ENCODE measurements at places on chromosomes 1 and 21.
A peak's percentile ranks its signal among the peaks of the same experiment; 100 is the strongest.

DNA sequence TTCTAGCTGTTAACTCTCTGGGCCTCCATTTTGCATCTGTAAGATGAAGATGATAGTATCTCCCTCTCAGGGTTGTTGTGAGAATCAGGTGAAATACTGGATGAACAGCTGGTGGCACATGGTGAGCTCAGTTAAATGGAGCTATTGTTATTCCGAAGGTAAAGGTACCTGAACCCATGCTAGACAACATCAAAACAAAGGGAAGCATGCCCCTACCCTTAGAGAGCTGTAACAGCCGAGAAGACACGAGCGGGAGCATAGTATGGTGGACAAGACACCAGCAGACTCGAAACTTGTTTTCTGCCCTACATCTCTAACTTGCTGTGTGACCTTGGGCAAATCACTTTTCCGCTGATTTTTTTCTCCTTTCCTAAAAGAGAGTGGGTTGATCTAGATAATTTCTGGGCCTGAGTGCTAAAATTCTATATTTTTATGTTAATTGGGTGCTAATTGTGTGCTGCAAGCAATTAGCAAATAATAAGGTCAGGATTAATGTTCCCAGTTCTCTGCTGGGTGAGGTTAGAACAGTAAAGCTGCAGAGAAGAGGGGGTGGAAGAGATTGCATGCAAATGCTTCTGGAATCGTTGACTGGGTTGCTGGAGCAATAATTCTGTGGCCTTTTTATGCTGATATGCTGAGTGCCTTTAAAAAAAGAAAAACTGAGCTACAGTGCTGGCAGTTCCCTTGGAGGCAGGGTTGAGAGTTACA is 10.8 kb downstream of the TMEM200B start:
- DNase-seq = no peak

DNA sequence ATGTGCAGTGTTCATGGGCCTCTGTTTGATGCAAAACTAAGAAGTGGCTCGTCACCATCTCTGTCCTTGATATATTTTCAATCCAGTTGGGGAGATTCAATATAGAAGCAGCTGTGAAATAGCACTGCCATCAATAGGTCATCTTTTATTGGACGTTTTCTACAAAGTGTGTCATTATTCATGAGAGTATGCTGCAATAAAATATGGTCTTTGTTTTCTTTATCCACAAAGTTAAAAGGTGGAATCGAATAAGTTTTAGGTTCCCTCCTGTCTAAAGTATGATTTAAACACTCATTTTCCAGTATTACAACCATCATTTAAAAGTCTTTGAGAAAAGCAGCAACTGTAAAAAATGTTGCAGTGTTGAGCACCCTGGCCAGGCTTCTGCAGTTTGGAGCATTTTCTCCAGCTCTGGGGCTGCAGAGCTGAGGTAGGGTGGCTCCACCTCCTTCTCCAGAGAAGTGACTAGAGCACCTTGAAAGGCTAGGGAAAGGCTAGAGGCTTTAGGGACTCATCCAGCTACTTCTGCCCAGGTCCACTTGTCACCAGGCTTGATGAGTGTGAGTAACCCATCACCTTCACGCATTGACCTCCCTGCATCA is 56.5 kb upstream of the DNAH14 start:
- no peak for DNase-seq

DNA sequence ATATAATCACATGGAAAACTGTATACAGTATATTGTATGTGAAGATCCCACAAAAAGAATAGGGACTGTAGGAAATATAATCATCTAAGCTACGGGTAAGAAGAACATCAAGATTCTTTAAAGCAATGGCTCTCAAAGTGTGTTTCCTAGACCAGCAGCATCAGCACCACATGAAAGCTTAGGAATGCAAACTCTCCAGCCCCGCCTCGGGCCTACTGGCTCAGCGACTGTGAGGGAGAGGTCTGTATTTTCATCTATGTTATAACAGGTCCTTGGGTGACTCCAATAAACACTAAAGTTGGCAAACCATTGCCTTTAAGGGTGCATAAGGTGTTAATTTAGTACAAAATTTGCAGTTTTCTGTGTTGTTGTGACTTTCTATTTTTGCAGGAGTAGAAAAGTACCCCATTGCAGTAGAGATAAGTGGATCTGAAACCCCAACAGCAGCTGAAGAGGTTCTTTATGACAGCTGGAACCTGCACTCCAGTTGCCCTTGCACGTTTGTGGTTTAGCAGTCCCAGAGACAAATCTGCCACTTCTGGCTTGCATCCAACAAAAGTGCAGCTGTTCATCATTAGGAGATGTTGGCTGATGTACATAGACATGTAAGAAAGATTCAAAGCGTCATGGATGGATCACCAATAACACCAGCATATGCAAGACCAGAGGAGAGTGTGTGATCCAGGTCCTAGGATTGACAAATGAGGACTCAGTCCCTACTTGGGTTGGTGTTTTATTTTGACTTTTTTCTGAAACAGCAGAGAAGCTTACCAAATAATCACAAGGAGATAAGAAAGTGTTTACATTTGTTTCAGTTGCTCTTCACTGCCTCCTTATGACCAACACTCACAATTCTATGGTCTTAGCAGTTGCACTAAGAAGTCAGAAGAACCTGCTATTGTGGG is 15.9 kb upstream of the IFNAR1 start:
- DNase-seq = peak; percentile 73

DNA sequence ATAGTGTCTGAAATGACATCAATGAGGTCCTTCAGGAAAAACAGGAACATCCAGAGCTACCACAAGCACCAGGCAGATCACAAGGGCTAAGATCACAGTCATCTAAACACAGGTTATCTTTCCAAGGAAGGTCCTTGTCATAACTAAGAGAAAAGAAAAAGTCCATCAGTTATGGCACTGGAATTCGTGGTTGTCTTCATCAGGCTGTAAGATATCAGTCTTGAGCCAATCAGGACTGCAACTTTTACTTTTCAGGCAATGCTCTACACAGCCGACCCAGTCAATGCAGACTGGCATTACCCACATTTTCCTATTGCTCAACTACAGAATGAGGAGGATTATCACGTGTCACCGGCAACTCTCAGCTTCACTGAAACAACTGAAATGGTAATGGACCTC is 26.4 kb downstream of the SORT1 start:
- DNase-seq = no peak

DNA sequence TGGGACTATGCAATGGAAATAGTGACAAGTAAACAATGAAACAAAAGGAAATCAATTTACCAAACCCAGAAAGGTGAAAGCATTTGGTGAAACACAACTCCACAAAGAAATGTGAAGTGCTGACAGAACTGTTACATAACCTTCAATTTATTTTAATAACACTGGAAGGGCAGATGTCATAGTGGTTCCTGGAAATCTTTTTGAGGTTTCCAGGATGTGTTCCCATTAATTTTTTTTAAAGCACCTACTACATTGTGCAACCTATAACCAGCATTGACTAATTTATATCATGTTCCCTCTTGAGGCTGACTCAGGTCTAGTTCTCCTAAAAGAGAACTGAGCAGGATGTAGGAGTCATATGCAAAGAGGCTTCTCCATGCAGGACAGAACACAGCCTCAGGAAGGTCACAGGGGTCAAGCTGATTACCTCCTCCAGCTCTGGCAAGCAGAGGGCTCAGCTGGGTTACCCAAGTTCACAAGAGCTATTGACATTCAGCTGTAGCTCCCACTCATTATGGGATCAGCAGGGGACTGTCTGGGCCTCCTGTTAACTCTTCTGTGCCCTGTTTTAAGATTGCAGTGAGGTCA is 157.1 kb upstream of the NRIP1 start:
- no peak for DNase-seq

All from right forelimb (tissue), 1 donor.